Activated naive CD8-positive, alpha-beta T cell treated with anti-CD3 and anti-CD28 coated beads for 36 hours (primary cell): ENCODE measurements at places on chromosomes 5 and 9.

GRCh38 chr9:11318946-11319345 is 706.1 kb upstream of the PTPRD start:
- DNase-seq, result no peak

GRCh38 chr9:117963493-117964090 is 259.4 kb downstream of the TLR4 start:
- no peak for DNase-seq

- DNase-seq, result no peak
Measured at GRCh38 chr5:39755986-39756385, 331.2 kb upstream of the DAB2 start.

GRCh38 chr5:145324101-145324500 is 511.0 kb downstream of the PRELID2 start:
- no peak for DNase-seq

DNA sequence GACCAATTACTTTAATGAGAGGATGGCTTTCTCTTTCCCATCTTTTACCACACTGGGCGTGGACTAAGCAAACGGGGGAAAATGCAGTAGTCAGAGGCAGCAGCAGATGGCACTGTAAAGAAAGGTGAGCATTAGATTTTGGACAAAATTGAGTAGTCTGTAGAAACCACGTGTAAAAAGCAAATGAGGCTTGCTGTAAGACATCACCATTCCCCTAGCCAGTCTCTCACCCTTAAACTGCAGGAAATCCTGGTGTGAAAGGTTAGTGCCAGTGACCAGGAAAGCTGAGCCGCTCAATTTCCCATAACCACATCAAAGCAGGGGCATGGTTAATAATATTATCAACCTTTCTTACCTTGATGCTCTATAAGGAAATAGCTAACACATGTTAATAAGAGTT is 31.8 kb downstream of the SPATA31C2 start:
- DNase-seq, result no peak

- DNase-seq, result no peak
Measured at GRCh38 chr9:72537011-72537545, 15.7 kb downstream of the TMC1 start.

DNA sequence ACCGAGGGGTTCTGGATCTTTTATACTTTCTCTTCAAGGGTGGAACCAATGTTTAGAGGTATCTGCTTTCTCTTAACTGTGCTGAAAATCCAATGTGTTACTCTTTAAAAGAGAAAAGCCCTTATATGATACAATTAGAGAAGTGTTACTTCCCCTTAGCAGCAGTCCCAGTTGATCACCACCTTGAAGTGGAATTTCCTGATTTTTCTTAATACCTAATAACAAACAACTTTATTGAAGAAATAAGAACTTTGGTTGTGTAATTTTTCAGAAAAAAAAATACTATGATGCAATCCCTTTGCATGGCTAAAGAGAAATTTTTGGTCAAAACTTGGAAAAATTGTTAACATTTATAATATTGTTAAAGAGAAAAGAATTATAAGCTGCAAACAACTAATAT is 24.7 kb downstream of the SLC1A3 start:
- DNase-seq, result no peak
